ENCODE measurements at places on chromosomes 4 and X.

DNA sequence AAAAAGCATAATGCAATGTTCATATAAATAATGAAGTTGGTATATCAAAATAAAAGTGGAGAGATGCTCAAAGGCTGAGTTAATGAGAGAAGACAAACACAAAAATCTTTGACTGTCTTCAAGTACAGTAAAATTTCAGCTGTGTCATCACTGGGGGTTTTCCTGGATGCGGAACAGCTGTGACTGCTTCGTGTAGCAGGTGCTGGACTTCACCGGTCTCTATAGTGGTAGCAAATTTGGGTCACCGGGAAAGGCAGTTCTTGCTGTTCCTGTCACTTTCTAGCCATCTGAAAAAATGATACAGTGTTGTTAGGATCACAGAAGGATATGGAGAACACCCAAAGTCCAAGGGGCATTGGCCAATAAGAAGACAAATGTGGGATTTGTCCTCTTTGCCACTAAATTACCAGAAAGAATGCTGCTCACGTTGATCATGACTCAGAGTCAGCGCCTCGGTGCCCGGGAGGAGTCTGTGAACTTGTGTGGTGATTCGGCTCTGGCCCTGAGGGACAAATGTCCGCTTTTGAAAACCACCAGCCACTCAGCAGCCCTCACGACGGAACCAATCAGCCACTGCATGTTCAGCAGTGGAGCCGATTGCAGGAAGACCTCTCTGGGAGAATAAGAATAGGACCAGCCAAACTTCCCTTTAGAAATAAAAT is 230.1 kb upstream of the FAT1 start:
- no peak for DNase-seq

GRCh38 chr4:119035951-119036737 is 99.5 kb upstream of the MYOZ2 start:
- DNase-seq = no peak

DNA sequence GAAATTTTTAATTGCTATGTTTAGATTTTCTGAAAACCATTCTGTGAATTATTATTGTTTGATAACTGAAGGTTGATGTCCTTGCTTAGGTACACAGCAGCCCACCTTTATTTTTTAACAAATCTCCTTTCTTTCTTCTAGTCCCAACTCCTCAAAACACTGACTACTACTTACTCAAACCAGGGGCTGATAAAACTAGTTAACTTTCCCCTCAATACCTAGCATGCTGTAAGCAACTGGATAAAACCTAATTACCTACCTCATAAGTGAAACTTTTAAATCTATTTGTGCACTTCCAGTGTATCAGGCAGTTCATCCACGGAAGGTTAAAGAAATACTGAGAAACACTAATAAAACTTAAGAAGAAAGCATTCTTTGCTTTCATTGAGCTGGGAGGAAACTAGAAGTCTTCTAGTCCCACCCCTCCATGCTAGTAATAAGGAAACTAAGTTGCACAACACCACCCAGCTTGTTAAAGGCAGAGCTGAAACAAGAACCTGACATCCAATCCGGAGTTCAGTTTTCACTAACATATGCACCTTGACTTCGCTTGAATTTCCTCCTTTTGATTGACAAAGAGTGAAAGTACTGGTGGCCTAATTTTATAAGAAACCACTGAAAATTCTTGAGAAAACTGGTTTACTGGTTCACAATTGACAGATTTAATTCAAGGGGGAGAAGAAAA is 180.2 kb upstream of the TET2 start:
- DNase-seq = no peak

GRCh38 chrX:46408553-46409407 is 136.4 kb downstream of the ZNF674 start:
- peak; percentile 53 for DNase-seq

- no peak for DNase-seq
Measured at GRCh38 chr4:6425336-6425735, 47.1 kb downstream of the PPP2R2C start.

GRCh38 chr4:158006990-158007389 is 165.8 kb downstream of the GASK1B start:
- DNase-seq = no peak

GRCh38 chr4:8939840-8940742 is 68.5 kb upstream of the HMX1 start:
- DNase-seq = no peak

- no peak for DNase-seq
Measured at GRCh38 chr4:81737865-81738559, 266.3 kb upstream of the RASGEF1B start.

DNA sequence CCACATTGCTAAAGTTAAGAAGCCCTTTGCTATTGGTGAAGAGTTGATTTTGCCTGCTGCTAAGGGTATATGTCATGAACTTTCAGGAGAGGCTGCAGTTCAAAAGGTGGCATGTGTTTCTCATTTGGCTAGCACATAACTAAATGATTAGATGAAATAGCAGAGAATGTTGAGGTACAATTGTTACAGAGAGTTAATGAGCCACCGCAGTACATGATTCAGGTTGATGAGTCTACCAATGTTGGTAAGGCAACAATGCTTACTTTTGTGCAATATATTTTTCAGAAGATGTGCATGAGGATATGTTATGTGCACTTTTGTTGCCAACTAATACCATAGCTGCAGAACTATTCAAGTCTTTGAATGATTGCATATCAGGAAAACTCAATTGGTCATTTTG is 21.1 kb upstream of the CXCL2 start:
- no peak for DNase-seq

Measured in stimulated activated CD4-positive, alpha-beta T cell treated with anti-CD3 and anti-CD28 coated beads, Interleukin-1b, Interleukin-23, amount 100 ng/mL, for 1 hour (primary cell).